ENCODE measurements at places on chromosomes 3 and 15.

DNA sequence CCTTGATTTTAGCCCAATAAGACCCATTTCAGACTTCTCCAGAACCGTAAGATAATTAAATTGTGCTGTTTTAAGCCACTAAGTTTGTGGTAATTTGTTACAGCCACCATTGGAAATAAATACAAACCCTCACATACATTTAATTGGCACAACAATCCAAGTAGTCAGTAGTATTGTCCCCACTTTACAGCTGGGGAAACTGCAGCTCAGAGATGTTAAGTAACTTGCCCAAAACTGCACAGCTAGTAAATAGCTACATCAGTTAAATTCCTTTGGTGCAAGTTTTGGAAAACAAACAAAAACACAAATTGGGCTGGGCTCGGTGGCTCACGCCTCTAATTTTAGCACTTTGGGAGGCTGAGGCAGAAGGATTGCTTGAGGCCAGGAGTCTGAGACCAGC, 13.3 kb upstream of the IREB2 start:
- DNase-seq, result no peak

DNA sequence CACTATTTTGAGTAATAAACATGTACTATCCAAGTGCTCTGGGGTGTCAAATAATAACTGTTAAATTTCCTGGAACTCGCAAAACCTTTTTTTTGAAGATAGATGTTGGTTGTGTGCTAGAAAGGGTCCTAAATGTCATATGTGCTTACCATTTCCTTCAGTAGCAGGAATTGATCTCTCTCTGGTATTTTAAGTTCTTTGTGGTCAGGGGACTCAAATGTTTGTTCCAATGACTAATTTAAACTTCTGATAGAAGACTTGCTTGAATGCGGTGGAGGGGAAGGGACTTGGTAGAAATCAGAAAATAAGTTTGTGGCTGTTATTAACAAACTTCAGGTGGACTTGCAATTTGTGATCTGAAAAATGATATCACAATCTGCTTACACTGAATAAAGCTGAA, 26.8 kb downstream of the ARIH2 start:
- DNase-seq, result no peak

- DNase-seq, result no peak
These were observed 71.0 kb downstream of the PPM1L start for GRCh38 chr3:160826991-160827390.

DNA sequence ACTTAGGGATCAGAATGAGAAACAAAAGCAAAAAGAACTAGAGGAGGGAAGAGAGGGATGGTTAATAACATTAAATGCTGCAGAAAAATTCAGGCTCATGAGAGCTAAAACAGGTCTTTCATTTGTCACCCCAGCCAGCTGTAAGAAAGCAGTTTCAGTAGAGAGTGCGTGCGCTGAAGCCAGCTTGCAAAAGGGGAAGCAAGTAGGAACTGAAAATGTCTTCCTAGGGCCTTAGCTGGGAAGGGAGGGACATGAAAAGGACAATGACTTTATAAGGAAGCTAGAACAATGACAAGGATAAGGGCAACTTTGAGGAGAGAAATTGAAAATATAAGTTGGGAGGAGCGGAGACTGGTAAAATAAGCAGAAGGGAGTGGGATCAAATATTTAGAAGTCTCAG, 3.1 kb downstream of the CIAO2A start:
- no peak for DNase-seq

DNA sequence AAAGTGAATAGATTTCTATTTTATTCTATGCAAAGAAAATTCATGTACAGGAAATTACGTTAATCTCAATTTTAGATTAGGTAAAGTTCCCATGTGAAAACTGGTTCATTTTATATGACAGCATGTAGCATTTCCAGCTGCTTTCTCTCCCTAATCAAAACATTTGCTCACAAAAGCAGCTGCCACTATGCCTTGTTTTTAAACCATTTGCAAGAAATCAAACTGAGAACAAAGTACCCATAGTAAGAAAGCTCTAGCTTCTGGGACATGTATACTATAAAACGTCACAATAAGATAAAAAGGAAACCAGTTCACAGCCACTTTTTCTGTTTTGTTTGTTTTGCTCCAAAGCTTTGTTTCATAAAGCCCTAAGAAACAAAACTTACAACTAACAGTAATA, 5.0 kb upstream of the CRYBG3 start:
- DNase-seq, result no peak

- no peak for DNase-seq
These were observed 17.5 kb downstream of the PLEKHO2 start for GRCh38 chr15:64859226-64859625.

- DNase-seq, result no peak
These were observed 50.7 kb upstream of the FOXB1 start for GRCh38 chr15:59953392-59953883.

- DNase-seq, result no peak
These were observed 60.9 kb downstream of the ARNT2 start for GRCh38 chr15:80464951-80465625.

DNA sequence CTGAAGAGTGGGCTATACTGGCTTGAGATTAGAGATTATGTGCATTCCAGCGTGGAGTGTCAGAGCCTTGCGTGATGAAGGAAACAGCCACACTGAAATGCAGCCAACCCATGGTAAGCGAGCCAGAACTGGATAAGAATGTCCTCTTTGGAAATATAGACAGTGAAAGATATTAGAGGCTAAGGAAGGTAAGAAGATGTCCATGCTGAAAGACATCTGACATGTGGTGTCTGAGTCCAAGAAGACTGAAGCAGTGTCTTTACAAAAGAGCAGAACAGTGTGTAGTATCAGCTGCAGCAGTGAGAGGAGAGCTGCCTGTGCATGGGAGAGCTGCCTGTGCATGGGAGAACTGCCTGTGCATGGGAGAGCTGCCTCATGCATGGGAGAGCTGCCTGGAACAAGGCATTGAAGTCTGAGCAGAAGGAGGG, 672.2 kb downstream of the DIPK2A start:
- no peak for DNase-seq

DNA sequence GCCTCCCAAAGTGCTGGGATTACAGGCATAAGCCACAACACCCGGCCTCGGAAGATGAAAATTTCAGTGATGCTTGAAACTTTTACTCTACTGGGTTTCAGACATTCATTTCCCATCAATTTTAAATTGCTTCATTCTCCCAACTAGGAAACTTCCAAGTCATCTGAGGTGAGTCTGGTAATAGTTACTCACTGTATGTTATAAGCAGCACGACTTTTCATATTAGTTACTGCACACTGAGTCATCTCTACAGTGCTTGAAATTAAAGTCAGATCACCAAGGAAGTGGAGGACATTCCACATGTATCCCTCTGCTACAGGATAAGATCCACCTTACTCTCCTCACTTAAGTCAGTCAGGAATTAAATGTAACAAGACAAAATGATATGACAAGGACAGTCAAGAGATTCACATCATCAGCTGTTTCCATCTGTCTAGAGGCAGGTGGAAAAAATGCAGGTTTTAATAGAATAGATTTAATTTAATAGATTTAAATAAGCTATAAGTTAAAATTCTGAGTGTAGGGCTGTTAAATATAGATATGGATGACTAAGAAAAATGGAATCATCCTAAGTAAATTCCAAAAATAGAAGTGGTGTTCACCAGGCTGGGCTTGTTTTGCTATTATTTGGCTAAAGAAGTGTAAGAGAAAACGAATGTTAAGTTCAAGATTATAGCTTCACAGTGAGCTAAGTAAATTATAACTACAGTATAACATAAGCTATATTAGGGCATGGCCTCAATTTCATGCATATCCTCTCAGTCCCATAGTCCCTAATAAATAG, 104.4 kb downstream of the TMCO5A start:
- no peak for DNase-seq

DNA sequence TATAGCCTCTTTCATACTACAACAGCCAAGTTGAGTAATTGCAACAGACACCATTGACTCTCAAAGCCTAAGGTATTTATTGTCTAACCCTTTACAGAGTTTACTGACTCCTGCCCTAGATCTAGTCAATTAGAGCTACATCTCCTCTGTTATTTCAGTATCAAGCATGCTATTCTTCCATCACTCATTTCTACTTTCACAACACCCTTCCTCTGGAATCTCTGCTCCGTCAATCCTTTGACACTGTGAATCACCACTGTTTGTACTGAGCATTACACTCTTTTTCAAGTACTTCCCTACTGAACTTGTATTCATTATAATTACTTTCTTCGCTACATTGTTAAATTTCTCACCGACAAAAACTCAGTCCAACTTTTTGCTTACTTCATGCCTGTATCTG, 121.8 kb downstream of the ZNF609 start:
- DNase-seq, result no peak

GRCh38 chr3:149215515-149215914, 6.1 kb downstream of the CP start:
- no peak for DNase-seq

- DNase-seq, result no peak
These were observed 114.3 kb downstream of the CORO2B start for GRCh38 chr15:68693071-68693470.

GRCh38 chr3:169315141-169315540, 348.4 kb downstream of the MECOM start:
- no peak for DNase-seq

GRCh38 chr3:117518364-117518763, 808.8 kb downstream of the TUSC7 start:
- DNase-seq, result no peak

Data from GOT3 (cell line).